ENCODE measurements at places on chromosomes 6 and 20. TPM values are rescaled to one million over a fixed set of nuclear protein-coding genes. Genes with fewer than 3 reads are reported as not detected.

The ZNF341 gene
- total RNA-seq, result 4.5 TPM

The HLA-DRB1 gene
- total RNA-seq, result 52.1 TPM

DNA sequence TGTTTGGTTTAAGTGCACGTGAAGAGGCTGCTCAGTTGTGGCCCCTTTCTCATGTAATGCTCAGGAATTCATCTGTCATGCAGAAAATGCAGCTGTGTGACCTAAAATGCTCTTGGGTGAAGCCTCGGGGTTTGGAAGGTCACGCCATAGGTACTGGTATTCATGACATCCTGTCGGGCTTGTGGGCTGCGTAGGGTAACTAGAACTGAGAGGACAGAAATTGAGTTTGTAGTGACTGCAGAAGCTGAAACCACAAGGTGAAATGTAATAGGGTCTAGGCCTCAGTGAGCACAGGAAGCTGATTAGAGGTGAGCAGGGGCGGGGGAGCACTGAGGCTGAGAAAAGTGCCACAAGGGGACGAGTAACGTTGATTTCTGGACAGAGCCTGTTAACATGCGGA, 128.8 kb downstream of the SOBP start:
- H3K27ac ChIP-seq, result peak overlapping the region; percentile 34
- H3K4me1 ChIP-seq, result peaks cover 22% of the 10 kb centered on the region
- H3K36me3 ChIP-seq, result no peaks in the 10 kb centered on the region
- H3K27me3 ChIP-seq, result no peaks in the 10 kb centered on the region

The LRRN4 gene
- not detected for total RNA-seq

DNA sequence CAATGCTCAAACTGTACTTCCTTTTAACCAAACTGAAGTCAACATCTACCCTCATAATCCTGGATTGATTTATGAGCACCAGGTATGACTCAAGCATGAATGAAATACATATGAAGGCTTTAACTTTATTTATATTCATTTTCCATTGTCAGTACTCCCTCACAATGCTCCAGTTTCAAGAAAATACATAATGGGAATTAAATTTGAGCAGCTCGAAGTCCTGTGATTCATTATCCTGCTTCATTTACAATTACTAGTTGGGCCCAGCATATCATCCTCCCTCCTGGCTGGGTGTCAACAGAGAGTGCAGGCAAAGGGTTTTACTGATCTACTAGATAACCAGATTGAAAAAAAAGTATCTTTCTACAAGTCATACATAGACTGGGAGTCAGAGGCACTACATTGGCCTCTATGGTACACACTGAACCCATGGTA, 10.1 kb downstream of the SAMHD1 start:
- H3K4me1 ChIP-seq, result peaks cover 83% of the 10 kb centered on the region
- no peak for DNase-seq
- peak overlapping the region; percentile 91 for H3K27ac ChIP-seq
- peak overlapping the region; percentile 22 for H3K4me3 ChIP-seq

GRCh38 chr20:24816907-24817306, 132.2 kb upstream of the CST7 start:
- H3K27me3 ChIP-seq, result no peaks in the 10 kb centered on the region
- no peaks in the 10 kb centered on the region for H3K36me3 ChIP-seq
- H3K4me3 ChIP-seq, result no peak overlapping the region
- DNase-seq, result no peak
- no peak overlapping the region for H3K27ac ChIP-seq
- H3K4me1 ChIP-seq, result no peaks in the 10 kb centered on the region

- H3K4me3 ChIP-seq, result no peak overlapping the region
- no peaks in the 10 kb centered on the region for H3K36me3 ChIP-seq
- H3K4me1 ChIP-seq, result no peaks in the 10 kb centered on the region
- H3K27ac ChIP-seq, result no peak overlapping the region
These were observed 302.3 kb downstream of the TENT5A start for GRCh38 chr6:81450180-81450579.

The PRICKLE4 gene
- 0.61 TPM for total RNA-seq

DNA sequence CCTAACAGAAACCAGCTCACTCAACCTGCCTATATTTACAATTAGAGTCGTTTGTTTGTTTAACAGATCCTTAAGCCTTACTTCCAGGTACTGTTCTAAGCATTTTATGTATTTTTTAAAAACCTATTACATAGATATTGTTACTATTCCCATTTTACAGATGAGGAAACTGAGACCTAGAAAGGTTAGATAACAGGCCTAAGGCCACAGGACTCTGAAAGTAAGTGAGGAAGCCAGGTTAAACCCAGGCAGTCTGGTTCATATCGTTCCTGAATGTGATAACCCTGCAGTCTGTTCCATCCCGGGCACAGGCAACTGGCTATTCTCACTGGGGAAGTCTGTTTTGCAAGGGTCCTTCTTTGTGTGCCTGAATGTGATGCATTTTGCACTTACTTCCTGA, 322.2 kb downstream of the FARS2 start:
- H3K4me3 ChIP-seq, result no peak overlapping the region
- no peak overlapping the region for H3K27ac ChIP-seq
- no peaks in the 10 kb centered on the region for H3K36me3 ChIP-seq
- H3K4me1 ChIP-seq, result no peaks in the 10 kb centered on the region

The EYA4 gene
- not detected for total RNA-seq

The IL17F gene
- not detected for total RNA-seq

- no peak overlapping the region for H3K27ac ChIP-seq
- H3K27me3 ChIP-seq, result no peaks in the 10 kb centered on the region
- no peaks in the 10 kb centered on the region for H3K4me1 ChIP-seq
- H3K4me3 ChIP-seq, result no peak overlapping the region
These were observed 34.3 kb downstream of the UBD start for GRCh38 chr6:29525311-29525639.

The LHFPL5 gene
- total RNA-seq, result not detected

DNA sequence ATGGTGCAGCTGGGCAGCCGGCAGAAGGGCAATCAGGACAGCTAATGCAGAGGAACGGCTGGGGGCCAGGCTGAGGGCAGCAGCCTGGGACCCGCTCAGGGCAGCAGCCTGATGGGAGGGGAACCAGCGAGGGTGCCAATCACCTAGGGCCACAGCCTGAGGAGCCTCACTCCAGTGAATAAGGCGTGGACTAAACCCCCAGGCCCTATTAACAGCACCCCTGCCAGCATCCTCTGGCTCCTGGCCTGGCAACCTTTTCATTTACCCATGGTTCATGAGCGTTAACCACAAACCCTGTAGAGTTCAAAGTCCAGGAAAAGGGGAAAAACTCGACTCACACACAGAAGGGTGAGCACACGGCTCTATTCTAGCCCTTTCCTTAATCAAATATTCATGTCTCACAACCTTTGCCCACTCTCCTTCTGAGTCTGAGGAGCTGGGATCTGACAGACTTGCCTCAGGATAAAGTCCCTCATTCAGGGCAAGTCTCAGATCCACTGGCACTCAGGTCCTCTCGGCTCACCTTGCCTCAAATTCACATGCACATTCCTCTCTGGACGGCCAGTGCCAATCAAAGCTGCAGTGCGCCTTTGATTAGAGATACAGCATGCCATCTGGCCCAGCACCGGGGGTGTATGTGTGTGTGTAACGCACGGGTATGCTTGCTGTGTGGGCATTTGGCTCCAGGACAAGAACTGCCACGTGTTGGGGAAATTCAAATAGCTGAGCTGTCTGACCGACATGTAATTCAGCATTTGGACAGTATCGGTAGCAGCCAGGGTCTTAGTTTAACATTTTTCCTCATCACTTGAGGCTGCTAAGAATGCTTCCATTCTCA, 86.9 kb upstream of the TRAF3IP2 start:
- DNase-seq, result no peak
- H3K27ac ChIP-seq, result peak overlapping the region; percentile 31
- peaks cover 24% of the 10 kb centered on the region for H3K36me3 ChIP-seq
- H3K4me3 ChIP-seq, result no peak overlapping the region
- H3K27me3 ChIP-seq, result no peaks in the 10 kb centered on the region

The COL21A1 gene
- not detected for total RNA-seq

The MAK gene
- total RNA-seq, result not detected

GRCh38 chr6:6395581-6396197, 75.2 kb upstream of the F13A1 start:
- no peak overlapping the region for H3K4me3 ChIP-seq
- no peaks in the 10 kb centered on the region for H3K4me1 ChIP-seq
- DNase-seq, result no peak
- no peak overlapping the region for H3K27ac ChIP-seq
- H3K36me3 ChIP-seq, result no peaks in the 10 kb centered on the region

GRCh38 chr6:12555267-12555666, 161.3 kb upstream of the PHACTR1 start:
- DNase-seq, result no peak
- H3K36me3 ChIP-seq, result no peaks in the 10 kb centered on the region
- H3K27me3 ChIP-seq, result no peaks in the 10 kb centered on the region
- no peaks in the 10 kb centered on the region for H3K4me1 ChIP-seq
- no peak overlapping the region for H3K4me3 ChIP-seq

DNA sequence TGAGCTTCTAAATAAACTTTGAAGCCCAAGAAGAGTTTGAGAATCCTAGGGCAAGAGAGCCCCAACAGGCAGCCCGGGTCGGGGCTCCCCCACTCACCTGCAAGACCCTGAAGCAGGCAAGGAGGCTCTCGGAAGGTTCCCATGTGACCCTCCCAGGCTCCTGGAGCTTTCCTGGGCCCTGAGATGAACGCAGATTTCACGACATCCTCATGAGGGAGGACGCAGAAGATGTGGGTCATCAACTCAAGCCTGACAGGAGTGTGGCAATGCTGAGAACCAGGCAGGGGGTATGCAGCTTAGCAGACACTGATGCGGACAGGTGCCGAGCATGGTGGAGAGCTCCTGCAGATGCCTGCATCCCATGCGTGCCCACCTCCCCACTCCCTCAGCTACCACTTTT, 184.5 kb upstream of the SLC24A3 start:
- H3K4me3 ChIP-seq, result no peak overlapping the region
- H3K4me1 ChIP-seq, result no peaks in the 10 kb centered on the region
- DNase-seq, result no peak
- H3K27me3 ChIP-seq, result no peaks in the 10 kb centered on the region
- no peak overlapping the region for H3K27ac ChIP-seq

The DNAAF9 gene
- total RNA-seq, result 3.2 TPM

GRCh38 chr20:5928836-5929715, 21.3 kb downstream of the TRMT6 start:
- no peaks in the 10 kb centered on the region for H3K4me1 ChIP-seq
- no peak for DNase-seq
- H3K4me3 ChIP-seq, result no peak overlapping the region
- H3K27me3 ChIP-seq, result no peaks in the 10 kb centered on the region

The NEDD9 gene
- total RNA-seq, result 29.4 TPM

All from naive thymus-derived CD4-positive, alpha-beta T cell (primary cell).